ENCODE measurements at places on chromosomes 6 and 20. TPM values are rescaled to one million over a fixed set of nuclear protein-coding genes. Genes with fewer than 3 reads are reported as not detected.
A peak's percentile ranks its signal among the peaks of the same experiment; 100 is the strongest.

Gene PSMB9
- 0.72 TPM for total RNA-seq

- no peak for DNase-seq
Measured at GRCh38 chr6:2940010-2940850, 31.1 kb downstream of the SERPINB6 start.

DNA sequence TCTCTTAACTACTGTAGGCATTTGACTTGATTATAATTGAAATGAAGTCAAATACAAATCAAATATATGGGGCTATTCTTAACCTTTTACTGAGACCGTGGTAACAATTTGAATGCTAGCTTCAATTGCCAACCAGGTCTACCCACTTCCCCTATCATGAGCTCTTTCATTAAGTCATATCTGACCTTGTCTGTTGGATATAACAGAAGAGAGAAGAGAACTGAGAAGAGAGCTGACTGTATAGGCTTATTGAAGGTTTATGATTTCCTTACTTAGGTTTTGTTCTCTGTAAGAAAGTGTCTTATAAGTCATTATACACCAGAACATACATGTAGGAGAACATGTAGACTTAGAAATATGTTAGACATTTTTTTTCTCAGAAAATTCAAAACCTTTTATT lies 549.4 kb downstream of the COL12A1 start:
- no peak for DNase-seq

Gene HLA-DRB1
- 25.5 TPM for total RNA-seq

Gene TNNC2
- total RNA-seq, result not detected

DNA sequence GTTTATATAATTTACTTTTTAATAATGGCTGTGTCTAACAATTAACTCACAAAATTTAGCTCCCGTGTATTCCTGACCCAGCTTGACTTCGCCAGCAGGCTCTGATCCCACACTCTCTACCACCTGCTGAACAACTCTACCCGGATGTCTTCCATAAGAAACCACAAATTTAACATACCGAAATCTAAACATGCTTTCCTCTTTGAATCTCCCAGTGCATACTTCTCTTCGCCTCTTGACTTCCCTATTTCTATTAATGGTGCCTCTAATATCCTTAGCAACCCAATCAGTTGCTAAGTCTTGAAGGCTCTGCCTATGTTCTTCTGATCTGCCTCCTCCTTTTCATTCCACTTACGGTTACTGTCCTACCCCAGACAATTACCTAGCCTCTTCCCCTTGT lies 4.6 kb upstream of the MYB start:
- no peak for DNase-seq

GRCh38 chr6:48817333-48818051 lies 645.6 kb downstream of the MMUT start:
- peak; percentile 78 for DNase-seq

DNA sequence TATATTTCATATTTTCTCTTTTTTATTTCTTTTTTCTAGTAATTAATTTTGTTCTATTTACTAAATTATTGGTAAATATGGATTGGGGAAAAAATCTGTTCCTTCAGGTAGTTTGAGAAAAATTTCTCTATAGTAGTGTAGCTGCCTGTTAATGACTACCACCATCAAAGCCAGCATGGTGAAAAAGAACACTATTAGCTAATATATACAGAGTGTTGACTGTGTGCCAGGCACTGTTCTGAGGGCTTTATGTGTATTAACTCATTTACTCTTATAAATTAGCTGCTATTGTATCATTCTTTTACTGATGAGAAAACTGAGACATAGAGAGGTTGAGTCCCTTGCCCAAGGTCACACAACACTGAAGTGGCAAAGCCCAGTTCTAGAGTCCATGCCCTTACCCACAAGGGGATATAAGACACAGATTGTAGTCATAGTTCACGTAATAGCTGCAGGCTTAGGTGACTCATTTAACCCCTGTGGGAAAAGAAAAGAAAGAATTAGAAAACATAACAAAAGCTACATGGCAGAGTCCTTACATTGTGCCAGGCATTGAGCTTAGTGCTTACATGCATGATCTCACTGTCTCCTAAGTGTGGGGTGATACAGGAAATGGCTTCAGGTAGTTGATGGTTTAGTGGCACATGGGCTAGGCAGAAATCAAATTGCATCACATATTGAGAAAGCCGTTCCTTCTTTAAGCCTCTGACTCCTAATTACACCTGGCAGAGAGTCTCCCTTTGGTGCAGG lies 12.2 kb upstream of the AKIRIN2 start:
- no peak for DNase-seq

GRCh38 chr6:113564371-113565171 lies 292.6 kb upstream of the MARCKS start:
- peak; percentile 97 for DNase-seq

DNA sequence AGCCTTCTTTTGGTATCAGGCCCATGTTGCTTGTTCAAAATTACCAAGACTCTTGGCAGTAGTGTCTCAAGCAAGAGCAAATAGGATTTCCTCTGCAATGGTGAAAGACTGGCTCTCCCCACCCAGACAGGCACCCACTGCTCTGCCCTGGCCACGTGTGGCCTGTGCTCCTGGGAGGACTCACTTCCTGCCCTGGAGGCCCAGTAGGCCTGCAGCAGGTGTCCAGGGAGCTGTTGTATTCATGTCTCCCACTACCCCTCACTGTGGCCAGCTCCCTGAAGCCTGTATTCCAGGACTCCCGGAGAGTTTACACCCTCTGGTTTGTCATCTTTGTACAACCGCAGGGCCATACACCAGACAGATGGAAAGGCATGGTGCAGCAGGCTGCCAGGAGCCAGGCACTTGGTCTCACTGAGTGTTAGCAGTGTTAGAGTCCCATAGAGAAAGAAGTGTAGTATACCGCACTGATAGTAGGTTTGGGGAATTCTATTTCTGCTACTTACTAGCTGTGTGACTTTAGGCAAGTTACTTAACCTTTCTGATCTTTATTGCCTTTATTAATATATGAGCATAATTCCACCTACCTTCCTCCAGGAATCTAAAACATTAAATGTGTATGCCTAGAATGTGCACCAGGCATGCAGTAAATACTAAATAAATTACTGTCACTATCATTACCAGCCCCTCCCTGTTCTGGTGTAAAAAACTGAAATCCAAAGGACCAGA lies 159.7 kb downstream of the TMEM242 start:
- no peak for DNase-seq

DNA sequence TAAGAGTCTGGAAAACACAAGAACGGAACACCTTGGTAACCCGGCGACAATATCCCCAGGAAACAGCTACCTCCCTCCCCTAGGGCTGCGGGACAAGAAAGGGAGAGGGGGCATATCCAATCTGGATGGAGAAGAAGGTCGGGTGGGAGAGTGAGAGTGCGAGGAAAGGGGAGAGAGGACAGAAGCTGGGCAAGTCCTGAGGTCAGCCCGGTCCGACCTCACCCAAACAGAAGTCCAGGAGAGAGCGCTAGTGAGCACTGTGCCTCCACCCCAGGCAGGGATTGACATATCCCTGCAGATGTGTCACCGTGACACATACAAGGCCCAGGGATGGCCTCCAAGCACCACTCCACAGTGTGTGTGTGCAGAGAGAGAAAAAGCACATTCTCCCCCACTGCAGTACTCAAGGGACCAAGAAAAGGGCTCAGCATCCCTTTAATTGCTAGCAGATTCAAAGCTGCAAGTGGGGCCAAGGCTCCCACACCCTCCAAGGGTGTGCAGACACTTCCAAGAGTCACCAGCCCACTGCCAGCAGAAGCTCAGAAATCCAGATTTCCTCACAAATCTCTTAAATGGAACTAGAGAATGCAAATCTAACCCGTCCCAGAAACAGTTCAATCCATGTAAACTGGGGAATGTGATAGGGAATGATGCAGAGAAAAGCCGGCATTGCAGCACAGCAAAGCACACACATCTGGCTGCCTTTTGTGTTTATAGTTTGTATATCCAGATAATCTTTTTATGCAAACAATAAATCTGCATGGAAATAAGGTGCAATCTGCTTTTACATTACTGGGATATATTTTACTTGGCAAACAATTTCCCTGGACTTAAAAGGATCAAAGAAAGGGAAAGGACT lies 3.1 kb downstream of the PXDC1 start:
- DNase-seq, result peak; percentile 70

Gene CHD6
- 26.7 TPM for total RNA-seq

GRCh38 chr6:12421596-12421995 lies 131.4 kb downstream of the EDN1 start:
- no peak for DNase-seq

- no peak for DNase-seq
Measured at GRCh38 chr6:5287205-5287965, 26.1 kb downstream of the FARS2 start.

Gene PACSIN1
- total RNA-seq, result 0.72 TPM

Gene PROCR
- total RNA-seq, result 44.5 TPM

DNA sequence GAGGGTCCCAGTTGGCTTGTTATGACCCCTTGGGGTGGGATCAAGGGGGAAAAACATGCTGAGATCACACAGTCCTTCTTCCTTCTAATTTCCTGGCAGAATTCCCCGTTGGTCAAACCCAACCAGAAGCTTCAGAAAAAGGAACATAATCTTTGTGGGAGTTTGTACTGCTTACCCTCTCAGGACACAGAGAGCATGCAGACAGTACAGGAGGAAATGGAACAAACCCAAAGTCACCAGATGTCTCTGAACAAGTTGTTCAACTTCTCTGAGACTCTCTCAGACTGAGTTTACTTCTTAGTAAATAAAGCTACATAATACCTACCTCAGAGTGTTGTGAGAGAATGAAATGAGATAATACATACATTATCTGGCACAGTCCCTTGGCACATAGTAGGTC lies 181.1 kb upstream of the TSHZ2 start:
- DNase-seq, result no peak

DNA sequence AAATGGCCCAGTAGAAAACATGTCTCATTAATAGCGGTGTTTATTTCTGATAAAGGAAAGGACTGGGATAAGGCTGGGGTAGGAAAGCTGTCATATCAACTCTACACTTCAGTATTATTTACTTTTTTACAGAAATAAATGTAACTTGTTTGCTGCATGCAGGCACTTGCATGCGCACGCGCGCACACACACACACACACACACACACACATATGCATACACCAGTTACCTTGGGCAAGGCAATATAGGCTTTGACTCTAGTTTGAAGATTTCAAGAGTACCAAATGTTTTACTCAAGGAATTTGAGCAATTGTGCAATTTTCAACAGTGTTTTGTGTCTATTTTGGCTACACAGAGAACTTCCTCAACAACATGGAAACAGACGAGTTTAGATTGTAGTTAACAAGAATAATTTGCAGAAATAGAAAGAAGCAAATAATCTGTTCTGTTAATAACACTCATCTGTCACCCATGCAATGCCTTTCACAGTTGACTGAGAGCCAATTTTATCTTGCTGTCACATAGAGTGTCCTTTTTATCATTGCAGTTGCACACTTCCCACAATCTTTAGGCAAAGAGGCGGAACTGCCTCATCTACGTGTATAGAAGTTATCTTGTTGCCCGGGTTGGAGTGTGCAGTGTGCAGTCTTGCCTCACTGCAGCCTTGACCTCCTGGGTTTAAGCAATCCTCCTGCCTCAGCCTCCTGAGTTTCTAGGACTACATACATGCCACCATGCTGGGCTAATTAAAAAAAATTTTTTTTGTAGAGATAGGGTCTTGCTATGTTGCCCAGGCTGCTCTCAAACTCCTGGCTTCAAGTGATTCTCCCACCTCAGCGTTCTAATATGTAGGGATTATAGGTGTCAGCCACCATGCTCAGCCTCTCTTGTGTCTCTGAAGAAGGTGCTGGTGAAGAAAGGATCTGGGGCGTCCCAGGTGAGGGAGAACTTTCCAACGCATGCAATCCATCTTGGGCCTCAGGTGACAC lies 74.8 kb upstream of the SHLD1 start:
- DNase-seq, result peak; percentile 43

GRCh38 chr6:3913077-3913957 lies 64.1 kb downstream of the FAM50B start:
- peak; percentile 83 for DNase-seq

GRCh38 chr6:11758878-11759277 lies 19.7 kb downstream of the ADTRP start:
- no peak for DNase-seq

- no peak for DNase-seq
Measured at GRCh38 chr6:109655761-109656262, 35.2 kb downstream of the AK9 start.

Gene JPH2
- 129 TPM for total RNA-seq

Gene SCRT2
- not detected for total RNA-seq

Gene WFDC2
- 9.9 TPM for total RNA-seq

Gene BMP7
- total RNA-seq, result 17.1 TPM

Gene HLA-DQA2
- not detected for total RNA-seq

DNA sequence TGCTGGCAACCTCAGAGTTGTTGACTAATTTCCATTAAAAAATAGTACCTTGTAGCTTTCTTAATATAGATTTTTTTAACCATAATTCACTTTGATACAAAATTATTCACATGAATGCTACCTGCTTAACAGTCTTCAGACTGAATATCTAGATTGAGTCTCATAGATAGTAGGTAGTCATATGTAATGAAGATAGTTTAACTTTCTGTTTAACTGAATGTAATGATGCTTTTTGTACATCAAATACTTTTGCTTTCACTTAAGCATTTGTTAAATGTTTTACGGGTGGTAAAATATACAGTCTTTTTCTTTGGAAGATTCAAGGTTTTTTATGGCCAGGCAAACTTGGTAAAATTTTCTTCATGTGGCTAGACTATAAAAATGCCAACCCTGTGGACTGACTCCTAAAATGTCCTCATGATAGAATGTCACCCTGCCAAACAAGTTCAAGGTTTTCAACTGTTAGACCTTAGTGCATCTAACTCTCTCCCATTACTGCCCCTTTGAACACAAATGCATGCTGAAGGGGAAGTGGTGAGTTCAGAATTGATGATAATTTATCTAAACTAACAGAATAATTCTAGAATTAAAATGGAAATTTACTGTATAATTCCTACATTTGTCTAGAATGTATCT lies 16.4 kb downstream of the TBPL1 start:
- no peak for DNase-seq

GRCh38 chr6:80639181-80639629 lies 532.7 kb downstream of the BCKDHB start:
- DNase-seq, result no peak

DNA sequence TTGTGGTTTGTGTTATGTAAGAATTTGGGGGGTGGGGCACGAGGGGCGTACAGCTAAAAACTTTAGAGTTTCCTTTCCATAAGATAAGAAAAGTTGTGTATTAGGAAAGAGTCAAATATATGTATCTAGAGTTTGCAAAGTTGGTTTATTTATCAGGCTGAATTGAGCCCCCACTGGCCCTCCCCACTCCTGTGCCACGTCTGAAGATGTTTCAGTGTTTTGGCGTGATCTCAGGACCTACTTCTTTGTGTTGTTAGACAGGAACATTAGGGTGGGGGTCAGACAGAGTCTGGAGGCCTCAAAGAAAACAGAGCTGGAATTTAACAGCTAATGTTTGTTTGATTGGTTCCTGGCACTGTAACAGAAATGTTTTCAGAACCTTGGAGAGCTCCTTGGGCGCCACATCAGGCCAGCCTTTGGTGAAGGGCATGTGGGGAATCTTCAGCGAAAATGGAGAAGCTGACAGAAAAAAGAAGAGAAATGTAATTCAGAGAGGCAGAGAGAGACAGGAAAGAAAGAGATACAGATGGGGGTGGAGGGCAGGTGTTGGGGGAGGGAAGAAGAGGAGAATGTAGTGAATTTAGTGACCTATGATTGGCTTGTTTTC lies 674 bp downstream of the NRSN1 start:
- peak; percentile 82 for DNase-seq

- DNase-seq, result peak; percentile 7
Measured at GRCh38 chr6:106110164-106110826, 24.2 kb downstream of the PRDM1 start.

GRCh38 chr6:37783025-37783855 lies 36.3 kb upstream of the ZFAND3 start:
- DNase-seq, result peak; percentile 79

GRCh38 chr6:167093406-167093921 lies 29.4 kb upstream of the CCR6 start:
- no peak for DNase-seq

Data from umbilical cord (tissue), 2 donors.